ENCODE measurements at places on chromosomes 16 and 17. TPM values are rescaled to one million over a fixed set of nuclear protein-coding genes. Genes with fewer than 3 reads are reported as not detected.

Gene MFAP4
- 156 TPM for total RNA-seq

Gene NPIPA5
- total RNA-seq = 8.3 TPM

Gene HYDIN
- 43.3 TPM for total RNA-seq

Gene FBXO39
- not detected for total RNA-seq

Gene DLG4
- total RNA-seq = 17.1 TPM

Gene CLEC16A
- 38.1 TPM for total RNA-seq

Gene KRT40
- total RNA-seq = not detected

Gene EMC8
- 14.8 TPM for total RNA-seq

Gene RNU2-1
- 5,157 TPM for total RNA-seq

Gene VAT1L
- 3.3 TPM for total RNA-seq

Gene SLC43A2
- 89.2 TPM for total RNA-seq

Gene ALOXE3
- not detected for total RNA-seq

Gene NLRP1
- total RNA-seq = 29.2 TPM

Gene KRT17
- 39.8 TPM for total RNA-seq

Gene RCVRN
- 0.31 TPM for total RNA-seq

Gene CYB5D1
- 21.6 TPM for total RNA-seq
